H1 (cell line): ENCODE measurements at places on chromosomes 6 and 20.

- DNase-seq: no peak
Measured at GRCh38 chr6:106731144-106731842, 101.9 kb downstream of the QRSL1 start.

GRCh38 chr20:34141293-34141692 lies 29.2 kb upstream of the EIF2S2 start:
- no peak for DNase-seq

DNA sequence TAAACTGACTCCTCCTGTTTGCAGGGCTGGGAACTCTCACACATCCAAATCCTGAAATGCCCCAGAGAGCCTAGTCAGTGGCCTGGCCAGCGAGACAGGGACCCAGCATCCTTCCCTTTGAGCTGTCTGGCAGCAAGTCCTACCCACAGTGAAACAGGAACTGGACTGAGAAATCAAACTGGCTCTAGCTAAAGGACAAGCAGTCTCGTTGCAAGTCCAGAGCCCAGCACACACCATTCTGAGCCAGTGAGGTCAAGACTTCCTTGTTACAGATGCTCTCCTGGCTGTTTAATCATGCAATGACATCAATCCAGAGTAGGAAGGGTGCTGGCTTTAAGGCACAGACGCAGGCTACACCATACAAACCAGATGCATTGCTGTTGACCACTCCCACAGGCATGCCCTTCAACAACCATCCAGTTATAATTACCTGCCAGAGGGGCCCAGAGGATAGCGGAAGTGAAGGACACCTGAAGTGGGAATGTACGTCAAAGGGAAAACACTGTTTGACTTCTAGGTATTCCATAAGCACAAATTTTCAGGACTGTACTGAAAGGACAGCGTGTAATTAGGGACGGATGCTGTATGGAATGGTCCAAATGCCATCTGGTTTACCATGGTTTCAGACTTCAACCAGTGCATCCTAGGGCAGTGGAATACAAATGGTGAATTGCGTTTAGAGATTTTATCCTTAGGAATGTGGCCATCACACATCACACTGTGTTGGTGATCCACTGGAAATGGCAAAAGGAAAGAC lies 114.4 kb downstream of the SLC23A2 start:
- DNase-seq: no peak

DNA sequence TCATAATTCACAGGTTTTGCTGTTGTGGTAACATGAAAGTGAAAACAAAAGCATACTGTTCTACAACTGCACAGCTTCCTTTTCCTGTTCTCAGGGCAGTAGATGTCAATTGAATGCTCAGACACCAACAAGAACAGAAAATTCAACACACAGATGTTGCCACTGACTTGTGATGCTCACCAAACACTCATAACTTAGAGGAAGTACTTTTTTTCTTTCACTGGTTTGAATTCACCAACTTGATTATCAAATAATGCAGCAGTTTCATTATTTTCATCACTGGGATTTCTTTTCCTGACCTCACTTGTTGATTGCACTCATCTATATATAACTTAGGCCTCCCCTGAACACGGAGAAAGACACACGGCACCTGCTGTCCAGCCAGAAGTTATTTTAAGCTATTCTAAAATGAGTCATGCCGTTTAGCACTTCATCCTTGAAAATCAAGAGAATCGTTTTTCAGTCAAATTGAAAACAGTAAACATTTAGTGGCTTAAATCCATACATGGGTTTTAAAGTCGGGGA lies 949 bp downstream of the TXLNB start:
- DNase-seq: no peak

GRCh38 chr6:28010526-28010925 lies 53.5 kb downstream of the OR2B6 start:
- no peak for DNase-seq

GRCh38 chr20:64048402-64049044 lies 916 bp downstream of the SOX18 start:
- DNase-seq: peak; percentile 74

DNA sequence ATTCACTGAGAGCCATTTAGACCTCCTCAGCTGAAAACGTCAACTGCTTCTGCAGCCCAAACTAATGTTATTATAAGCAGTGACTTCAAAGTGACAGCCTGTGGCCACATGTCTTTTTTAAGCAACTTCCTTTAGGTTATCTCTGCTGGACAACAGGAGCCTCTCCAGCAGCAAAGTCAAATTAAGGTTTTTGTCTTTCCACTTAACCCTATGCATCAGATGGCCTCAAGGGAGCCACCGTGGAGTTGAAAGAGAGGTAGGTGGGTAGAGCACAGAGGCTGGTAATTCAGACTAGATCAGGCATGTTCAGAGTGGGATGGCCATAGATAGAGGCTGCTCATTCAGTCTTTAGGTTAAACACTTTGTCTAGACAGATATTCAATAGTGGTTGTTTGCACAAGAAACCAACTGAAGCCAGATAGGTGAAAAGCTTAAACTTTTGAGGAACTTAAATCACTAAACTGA lies 300.6 kb upstream of the ECI2 start:
- no peak for DNase-seq

DNA sequence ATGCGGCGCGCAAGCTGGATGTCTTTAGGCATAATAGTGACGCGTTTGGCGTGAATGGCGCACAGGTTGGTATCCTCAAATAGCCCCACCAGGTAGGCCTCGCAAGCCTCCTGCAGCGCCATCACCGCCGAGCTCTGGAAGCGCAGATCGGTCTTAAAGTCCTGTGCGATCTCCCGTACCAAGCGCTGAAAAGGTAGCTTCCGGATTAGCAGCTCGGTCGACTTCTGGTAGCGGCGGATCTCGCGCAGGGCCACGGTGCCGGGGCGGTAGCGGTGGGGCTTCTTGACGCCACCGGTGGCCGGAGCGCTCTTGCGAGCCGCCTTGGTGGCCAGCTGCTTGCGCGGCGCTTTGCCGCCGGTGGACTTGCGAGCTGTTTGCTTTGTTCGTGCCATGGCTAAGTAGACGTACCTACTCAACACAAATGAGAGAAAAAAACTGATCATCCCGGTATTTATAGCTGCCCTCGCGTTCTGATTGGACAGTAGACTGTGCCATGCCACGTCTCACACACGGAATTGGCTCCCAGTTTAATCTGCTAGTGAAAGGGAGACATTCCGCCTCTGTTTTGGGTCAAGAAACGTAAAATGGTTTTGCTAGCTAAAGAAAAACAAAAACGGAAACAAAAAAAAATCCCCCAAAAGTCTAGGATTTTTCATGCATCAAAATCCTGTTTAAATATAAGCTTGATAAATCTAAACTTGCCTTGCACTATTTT lies 40.1 kb downstream of the OR2B2 start:
- no peak for DNase-seq

- DNase-seq: no peak
Measured at GRCh38 chr6:116847227-116847626, 18.3 kb upstream of the GPRC6A start.

- DNase-seq: no peak
Measured at GRCh38 chr6:127606131-127606562, 29.2 kb downstream of the C6orf58 start.
